ENCODE measurements at places on chromosomes 7 and 10.

GRCh38 chr7:133748443-133749407 lies 378.4 kb upstream of the LRGUK start:
- DNase-seq, result no peak

- DNase-seq, result no peak
These were observed 276.6 kb downstream of the LRMDA start for GRCh38 chr10:75708060-75708459.

- DNase-seq, result no peak
These were observed 742.0 kb upstream of the IGFBP3 start for GRCh38 chr7:46663025-46663424.

- DNase-seq, result no peak
These were observed 278.3 kb upstream of the SP8 start for GRCh38 chr7:21064698-21065648.

GRCh38 chr10:26361351-26361750 lies 76.8 kb upstream of the APBB1IP start:
- no peak for DNase-seq

DNA sequence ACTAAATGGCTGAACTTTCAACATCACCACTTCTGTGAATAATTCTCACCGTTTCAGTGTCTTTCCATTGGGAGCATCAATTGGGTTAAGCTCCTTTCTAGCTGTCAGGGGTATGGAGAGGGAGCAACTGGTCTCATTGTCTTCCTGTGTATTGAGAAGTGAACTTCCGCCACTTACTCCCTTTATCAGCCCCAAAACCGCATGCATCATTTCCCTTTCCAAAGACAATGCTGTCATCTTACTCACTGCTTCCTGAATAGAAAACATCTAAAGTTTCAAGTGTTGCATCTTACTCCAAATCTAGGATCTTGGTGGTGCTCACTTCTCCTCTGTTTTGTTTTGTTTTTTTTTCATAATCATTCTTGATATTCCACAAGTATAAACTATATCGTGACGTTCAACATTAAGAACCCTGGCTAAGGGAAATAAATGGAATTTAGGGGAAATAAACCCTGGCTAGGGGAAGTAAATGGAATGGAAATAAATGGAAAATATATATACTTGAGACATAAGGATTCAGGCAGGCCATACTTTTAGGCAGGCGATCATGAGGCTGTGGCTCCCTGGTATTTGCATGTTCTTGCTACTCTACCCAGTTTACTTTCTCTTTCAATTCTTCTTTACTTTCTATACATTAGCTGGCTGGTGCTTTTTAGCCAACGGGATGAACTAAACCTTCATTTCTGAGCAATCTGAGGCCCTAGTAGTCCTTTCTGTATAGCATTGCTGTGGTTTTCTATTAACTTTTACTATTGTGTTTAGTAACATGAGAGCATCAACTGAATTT lies 371.9 kb downstream of the BMPER start:
- no peak for DNase-seq
